MV-4-11 (cell line): ENCODE measurements at places on chromosomes 7 and 10.

GRCh38 chr10:125158601-125159485 lies 1.5 kb downstream of the CTBP2 start:
- peak; percentile 39 for DNase-seq

DNA sequence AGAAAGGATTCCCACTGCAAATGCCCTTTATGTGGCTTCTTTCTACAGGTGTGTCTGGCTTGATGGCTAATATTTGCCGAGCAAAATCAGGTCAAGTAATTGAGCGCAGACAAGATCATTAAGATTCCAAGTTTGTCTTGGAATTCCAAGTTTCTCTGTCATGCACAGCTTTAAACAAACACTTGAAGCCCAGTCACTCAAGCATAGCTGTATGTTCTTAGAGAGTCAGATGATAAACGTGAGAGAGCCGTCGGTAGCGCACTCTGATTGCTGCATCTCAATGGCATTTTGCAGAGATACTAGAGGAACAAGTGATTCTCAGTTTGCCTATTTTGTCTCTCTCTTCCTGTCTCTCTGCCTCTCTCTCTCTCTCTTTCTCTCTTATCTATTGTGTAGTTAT lies 658 bp downstream of the DMBT1 start:
- no peak for DNase-seq

DNA sequence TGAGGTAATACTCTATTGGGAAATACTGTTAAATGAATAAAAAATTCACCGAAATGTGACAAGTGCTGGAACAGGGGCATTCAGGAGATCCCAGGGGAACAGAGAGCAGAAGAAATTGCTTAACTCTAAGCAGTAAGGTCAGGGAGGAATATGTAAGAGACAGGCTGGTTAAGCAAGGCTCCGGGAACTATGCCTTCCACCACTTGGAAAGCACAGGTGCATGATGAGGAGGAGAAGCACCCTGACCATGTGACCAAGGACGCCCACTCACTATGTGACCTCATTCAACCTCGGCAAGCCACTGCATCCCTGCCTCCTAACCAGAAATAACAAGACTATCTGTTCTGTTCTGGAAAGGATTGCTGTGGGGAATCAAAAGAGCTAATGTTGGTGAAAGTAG lies 218.4 kb downstream of the ELMO1 start:
- no peak for DNase-seq

- no peak for DNase-seq
These were observed 10.6 kb upstream of the TRPV6 start for GRCh38 chr7:142896151-142896550.

DNA sequence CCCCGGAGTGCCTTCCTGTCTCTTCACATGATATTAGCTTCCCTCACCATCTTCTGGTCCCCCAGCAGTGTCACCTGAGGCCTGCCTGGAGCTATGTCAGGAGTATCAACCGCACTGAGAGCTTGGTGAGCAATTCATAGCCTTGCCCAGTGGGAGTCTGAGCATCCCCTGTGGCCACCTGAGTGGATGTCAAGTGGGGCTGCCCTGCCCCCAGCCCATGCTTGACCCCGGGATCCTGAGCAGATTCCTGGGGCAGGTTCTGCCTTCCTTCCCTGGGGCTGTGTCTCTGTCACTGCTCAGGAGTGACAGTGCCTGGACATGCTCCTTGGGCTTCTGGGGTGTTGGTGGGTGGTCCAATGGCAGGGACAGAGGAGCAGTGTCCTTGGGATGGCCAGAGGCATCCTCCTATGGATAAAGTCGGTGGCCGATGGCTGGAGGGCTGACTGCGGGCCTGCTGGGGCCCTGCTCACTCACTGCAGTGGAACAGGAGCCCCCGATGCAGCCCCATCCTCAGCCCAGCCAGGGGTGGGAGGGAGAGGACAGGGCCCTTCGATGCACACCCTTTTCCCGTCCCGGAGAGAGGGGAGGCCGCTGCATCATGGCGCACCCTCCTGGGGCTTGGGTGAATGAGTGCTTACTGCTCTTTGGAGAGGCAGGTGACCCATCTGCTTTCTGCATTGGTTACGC lies 95.7 kb downstream of the BMS1 start:
- no peak for DNase-seq

DNA sequence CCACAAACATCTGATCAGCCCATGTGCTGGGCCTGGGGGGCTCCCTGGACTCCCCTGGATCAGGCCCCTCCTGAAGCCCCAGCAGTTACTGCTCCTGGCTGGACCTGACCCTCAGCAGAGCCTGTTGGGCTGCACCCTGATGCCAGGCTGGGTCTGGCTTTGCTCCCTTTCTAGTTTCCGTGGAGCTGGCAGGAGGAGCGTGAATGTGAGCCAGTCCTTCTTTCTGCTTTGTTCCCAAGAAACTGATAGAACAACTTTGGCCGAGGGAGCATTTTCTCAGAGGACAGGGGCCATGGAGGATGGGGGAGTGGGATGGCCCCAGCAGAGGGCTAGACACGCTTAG lies 128.2 kb downstream of the NEURL1 start:
- DNase-seq, result no peak

- DNase-seq, result no peak
These were observed 18.2 kb downstream of the NT5C3A start for GRCh38 chr7:33044401-33044718.

DNA sequence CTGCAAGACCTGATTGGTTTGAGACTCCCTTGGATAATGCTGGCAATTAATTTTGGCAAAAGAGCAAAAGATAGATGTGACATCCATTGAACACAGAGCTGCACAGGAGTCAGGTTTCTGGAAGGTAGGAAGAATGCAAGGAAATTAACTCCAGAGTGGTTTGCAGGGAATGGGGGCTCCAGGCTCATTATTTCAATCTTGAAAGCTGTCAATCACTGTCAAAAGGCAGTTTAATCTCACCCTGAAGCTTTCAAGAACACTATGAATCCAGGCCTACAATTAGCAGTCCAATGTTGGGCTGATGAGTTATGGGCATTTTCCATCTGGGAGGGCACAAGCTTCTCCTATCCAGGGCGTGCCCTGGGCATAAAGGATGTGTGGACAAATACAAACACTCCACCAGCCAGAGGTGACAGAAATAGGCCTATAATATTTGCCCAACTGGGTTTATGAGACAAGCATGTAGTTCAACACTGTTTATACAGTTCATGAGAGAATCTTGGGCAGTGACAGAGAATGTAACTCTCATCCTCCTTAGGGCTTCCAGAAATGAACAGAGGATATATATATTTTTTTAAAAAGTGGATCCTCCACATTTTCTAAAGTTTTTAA lies 80.5 kb downstream of the KCNMA1 start:
- DNase-seq, result no peak

GRCh38 chr10:33655921-33656320 lies 321.5 kb upstream of the NRP1 start:
- DNase-seq, result no peak

DNA sequence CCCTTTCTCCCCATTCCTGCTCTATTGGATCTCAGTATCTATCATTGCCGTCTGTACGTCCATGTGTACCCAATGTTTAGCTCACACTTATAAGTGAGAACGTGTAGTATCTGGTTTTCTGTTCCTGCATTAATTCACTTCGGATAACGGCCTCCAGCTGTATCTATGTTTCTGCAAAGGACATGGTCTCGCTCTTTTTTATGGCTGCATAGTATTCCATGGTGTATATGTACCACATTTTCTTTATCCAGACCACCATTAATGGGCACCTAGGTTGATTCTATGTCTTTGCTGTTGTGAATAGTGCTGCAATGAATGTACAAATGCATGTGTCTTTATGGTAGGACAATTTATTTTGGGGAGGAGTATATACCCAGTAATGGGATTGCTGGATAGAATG lies 94.4 kb upstream of the MPP7 start:
- DNase-seq, result no peak

DNA sequence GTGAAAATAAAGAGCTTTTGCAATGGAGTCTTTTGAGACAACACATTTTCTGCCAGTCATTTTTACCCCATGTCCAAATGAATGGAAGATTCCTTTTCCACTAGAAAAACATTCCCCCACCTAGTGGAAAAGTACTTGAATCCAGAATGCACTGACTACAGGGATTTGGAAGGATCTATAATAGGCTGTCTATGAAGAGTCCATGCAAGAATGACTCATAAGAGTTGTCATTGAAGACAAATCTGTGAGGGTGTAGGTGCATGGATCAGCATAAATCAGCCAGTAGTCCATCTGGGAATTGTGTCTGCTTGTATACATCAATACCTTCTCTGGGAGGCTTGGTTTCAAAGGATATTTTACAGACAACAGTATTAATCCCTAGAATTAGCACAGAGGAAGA lies 32.5 kb upstream of the TRUB1 start:
- DNase-seq, result no peak

GRCh38 chr10:124741281-124741921 lies 2.8 kb downstream of the FAM53B start:
- peak; percentile 67 for DNase-seq

GRCh38 chr7:26153241-26153822 lies 1.3 kb downstream of the NFE2L3 start:
- peak; percentile 73 for DNase-seq

- no peak for DNase-seq
These were observed 46.5 kb downstream of the DRGX start for GRCh38 chr10:49349390-49349789.
